ENCODE measurements at places on chromosomes 5 and 9.

DNA sequence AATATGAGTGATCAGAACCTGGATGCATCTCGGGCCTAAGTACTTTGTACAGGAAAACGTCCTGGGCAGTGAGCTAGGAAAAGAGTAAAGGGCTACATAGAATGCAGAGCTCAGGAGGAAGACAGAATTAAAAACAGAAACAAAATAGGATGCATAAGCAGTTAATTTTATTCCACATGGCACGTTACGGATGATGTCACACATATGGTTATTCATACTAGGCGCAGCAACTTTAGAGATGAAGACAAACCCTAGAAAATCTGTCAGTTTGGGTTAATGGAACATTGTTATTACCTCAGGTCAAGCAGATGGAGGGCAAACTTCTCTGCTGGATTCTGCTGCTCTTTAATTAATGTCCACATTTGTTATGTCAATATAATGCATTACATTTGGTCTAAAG, 445.4 kb downstream of the ANXA1 start:
- no peak for DNase-seq

DNA sequence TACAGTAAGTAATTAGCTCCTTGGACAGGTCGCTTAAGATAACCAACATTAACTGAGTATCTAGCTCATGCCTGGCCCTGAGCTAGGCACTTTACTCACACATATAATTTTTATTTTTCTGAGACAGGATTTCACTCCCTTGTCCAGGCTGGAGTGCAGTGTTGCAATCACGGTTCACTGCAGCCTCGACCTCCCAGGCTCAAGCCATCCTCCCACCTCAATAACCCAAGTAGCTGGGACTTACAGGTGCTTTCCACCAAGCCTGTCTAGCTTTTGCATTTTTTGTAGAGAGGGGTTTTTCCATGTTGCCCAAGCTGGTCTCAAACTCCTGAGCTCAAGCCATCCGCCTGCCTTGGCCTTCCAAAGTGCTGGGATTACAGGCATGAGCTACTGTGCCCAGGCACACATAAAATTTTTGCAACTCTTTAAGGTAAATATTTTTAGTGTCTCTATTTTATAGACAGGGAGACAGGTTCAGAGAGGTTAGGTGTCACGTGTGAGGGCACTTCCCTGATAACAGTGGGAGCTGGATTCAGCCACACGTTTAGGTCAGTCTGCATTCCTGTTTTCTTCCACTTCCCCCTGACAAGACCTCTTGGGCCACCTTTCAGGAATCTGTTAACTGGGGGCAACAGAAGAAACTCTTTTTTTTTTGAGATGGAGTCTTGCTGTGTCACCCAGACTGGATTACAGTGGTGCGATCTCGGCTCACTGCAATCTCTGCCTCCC, 18.2 kb downstream of the HBEGF start:
- DNase-seq = no peak

DNA sequence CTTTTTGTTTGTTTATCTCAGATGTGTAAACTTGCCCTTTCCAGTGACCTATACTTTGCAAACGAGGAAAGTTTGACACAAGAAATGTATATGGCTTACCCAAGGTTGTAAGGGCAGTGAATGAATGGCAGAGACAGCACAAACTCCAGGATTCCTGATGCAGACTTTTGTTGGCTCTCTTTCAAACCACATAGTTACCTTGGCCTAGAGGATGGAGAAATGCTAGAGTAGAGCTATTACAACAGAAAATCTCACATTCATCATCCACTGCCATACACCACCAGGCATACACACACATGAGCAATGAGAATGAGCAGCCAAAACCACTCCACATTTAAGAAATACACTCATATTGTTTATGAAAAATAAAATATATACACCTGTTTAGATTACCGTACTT, 387.0 kb downstream of the TLR4 start:
- no peak for DNase-seq

DNA sequence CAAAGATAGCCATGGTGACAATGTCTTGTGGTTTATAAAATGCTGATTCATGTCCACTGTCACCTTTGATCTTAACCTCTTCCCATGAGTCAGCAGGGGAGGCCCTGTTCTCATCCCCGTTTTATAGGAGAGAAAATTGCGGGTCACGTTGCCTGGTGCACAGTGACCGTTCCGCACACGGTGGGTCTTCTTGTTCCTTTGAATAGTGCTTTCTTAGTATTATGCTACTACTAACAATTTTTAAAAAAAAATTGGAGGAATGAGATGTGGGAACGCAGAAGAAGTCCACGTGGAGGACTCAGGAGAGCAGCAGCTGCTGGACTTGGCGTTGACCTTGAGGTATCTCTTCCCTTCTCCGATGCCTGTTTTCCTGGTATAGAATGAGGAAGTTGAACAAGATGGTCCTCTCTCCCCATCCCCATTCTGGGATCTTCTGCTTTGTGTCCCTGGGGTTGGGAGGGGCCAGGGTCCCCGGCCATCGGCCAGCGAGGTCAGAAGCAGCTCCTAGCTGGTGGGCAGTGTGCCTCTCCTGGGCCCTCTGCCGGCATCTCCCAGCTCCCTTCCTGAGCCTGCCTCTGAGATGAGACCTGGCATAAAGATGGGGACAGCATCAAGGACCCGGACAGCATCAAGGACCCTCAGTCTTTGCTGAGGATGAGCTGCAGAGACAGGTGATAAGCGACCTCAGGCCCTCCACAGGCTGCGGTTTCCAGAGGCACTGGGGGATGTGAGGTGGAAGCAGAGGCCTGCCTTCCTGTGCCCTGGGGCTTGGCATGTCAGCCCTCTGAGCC, 143.9 kb downstream of the C9orf50 start:
- no peak for DNase-seq

- DNase-seq = no peak
These were observed 34.3 kb downstream of the MTMR12 start for GRCh38 chr5:32278406-32278805.

DNA sequence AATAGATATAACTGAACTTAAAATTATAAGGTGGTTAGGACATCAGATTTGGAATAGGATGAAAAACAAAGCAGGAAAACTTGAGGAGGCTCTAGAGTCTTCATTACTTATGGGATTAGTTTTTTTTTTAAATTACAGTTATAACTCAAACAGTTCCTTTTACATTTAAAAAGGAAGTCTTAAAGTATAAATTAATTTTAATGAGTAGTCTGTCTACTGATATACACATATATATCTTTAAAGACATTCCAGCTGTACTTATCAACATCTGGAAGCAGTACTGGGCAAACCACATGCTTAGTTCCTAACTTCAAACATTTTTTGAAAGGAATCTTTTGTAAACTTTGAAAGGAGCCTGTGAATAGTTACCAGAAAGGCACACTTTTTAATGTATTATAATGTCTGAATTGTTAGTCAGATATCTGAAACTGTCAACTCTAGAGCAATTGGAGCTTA, 6.0 kb downstream of the ACTBL2 start:
- DNase-seq = no peak

DNA sequence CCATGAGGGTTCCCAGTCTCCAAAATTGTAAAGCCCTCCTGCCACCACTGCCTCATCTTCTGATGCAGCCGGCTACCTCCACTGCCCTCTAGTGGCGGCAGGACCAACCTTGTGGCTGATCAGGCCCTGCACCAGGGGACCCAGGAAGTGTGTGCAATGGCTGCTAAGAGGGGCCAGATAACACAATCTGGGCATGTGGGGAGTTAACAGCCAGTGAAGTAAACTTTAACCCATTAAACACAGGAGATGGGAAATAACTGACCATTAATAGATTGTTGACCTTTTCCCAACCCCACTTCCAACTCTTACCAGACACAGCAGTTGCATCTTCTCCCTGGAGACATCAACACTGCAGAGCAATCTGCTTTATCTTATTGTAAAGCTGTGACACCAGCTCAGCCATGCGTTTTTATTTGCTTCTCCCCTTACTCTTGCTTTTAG, 63.3 kb downstream of the FREM1 start:
- no peak for DNase-seq

DNA sequence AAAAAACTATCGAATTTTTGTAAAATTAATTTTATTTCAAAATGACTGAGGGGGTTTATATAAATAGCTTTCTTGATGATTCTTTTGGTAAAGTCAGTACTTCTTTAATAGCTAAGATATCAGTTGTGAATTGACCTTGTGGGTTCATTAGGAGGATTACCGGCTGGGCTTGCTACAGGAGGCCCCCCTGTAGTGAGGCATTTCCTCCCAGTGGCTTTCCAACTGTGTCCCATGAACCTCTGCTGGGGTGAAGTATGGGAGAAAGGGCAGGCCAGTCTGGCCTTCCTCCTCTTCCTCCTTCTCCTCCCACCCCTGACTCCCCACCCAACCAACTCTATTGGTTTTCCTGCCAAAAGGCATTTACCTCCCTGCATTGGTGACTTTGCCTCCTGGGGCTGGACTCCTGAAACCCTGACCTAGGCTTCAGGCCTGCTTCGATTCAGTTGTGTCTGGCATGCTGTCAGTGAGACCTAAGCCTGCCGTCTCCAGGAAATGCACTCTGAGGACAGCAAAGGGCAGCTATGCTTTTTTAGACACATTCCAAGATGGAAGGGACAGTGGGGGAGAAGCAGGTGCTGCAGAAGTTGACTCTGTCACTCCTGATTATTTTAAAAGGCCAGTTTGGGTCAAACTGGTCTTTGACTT, 144.8 kb downstream of the HSPA4 start:
- no peak for DNase-seq

DNA sequence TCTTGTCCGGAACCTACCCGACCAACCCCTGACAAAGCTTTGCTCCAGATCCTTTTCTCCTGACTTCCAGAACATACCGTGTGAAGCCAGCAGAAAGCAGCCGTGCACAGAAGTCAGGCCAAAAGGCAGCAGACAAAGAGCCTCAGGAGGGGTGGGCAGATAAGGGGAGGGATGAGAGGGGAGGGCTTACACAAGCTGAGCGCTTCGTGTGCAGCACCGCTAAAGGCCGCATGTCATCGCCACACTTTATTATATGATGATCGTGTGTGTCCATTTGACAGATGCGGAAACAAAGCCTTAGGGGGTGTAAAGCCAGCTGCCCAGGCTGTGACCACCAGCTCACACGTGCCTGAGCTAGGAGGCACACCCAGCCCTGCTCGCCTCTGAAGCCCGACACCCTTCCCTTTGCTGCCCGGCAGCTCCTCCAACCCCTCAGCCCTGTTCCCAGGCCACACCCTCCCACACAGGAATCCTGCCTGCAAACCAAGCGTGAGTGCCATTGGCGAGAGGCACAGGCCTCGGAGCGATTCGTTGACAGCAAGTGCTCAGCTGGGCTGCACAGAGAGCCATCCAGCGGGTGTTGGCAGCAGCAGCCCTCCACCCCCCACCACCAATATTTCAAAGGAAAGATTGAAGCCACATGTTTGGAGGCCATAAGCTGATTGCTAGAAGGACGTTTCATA, 170.5 kb upstream of the SMIM23 start:
- DNase-seq = no peak

DNA sequence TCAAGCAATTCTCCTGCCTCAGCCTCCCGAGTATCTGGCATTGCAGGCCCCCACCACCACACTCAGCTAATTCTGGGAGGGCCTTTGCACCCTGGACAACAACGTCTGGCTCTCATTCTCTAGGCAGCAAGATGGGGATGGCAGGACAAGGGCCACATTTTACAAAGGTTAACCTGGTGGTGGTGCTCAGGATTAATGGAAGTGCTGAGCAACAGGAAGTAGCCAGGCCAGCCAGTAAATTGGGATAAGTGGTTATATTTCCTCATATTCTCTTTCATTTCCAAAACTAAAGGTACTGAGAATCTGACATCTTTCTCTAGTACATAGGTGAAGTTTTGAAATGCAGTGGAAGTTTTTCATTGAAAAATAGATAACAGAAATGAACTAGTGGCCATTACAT, 24.7 kb upstream of the ASPN start:
- DNase-seq = no peak

GRCh38 chr9:126661521-126662251, 48.0 kb downstream of the LMX1B start:
- no peak for DNase-seq

GRCh38 chr9:127449332-127449966, 1.8 kb downstream of the RPL12 start:
- DNase-seq = no peak

DNA sequence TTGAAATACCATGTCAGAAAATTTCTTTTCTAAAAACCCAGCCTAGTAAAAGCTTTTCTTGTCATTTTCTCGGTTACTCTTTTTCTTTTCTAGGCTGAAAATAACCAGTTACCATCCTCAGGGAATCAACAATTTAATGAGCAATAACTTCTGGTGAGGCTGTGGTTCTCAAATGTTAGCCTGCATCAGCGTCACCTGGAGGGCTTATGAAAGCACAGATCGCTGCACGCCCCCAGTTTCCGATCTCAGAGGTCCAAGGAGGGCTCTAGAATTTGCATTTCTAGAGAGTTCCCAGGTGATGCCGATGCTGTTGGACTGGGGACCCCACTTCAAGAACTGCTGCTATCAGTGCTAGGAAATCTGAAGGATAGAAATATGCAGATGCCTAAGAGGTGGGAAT, 28.9 kb upstream of the TLE1 start:
- no peak for DNase-seq

- no peak for DNase-seq
These were observed 708.7 kb downstream of the CDH9 start for GRCh38 chr5:26329562-26330189.

GRCh38 chr5:110401881-110402280, 324.6 kb downstream of the TMEM232 start:
- no peak for DNase-seq

- DNase-seq = no peak
These were observed 53.4 kb downstream of the ROR2 start for GRCh38 chr9:91896513-91897121.

DNA sequence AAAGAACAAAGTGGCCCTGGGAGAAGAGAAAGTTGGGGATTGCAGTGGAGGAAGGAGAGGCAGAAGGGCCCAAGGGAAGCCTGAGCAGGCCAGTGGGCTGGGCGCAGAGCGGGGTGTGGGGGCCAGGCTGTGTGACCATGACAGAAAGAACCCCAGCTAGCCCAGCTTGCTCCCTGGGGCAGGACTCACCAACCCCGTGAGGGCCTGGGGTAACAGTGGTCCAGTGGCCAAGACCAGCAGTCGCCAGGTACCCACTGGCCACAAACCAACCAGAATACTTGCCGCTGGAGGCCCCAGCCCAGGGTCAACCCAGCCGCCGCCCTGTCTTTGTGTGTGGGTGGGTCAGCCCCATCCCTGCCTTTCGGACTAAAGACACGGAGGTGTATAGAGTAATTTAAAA, 146.5 kb downstream of the CACNA1B start:
- no peak for DNase-seq

DNA sequence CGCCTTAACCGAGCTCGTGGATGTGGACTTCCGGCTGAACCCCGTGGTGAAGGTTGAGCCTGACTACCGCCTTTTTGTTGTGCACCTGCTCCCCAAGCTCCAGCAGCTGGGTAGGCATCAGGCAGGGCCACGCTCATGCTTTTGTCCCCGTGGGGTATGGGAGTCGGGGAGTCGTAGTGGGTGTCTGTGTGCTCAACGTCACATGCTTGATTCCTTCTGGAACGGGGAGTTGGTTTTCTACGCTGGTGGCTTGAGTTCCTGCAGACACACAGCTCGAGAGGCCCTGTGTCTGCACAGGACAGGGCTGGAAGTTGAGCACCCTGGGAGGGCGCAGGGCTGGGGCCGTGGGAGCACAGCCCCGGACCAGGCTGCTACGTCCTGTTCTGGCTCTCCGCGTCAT, 8.0 kb downstream of the CEP72 start:
- DNase-seq = no peak

- no peak for DNase-seq
These were observed 446.8 kb downstream of the CCDC171 start for GRCh38 chr9:15999422-16000339.
